ENCODE measurements at places on chromosomes 11 and 22.
A peak's percentile ranks its signal among the peaks of the same experiment; 100 is the strongest.

- no peak for DNase-seq
Observed at GRCh38 chr22:37333724-37334460, 51.6 kb downstream of the CYTH4 start.

DNA sequence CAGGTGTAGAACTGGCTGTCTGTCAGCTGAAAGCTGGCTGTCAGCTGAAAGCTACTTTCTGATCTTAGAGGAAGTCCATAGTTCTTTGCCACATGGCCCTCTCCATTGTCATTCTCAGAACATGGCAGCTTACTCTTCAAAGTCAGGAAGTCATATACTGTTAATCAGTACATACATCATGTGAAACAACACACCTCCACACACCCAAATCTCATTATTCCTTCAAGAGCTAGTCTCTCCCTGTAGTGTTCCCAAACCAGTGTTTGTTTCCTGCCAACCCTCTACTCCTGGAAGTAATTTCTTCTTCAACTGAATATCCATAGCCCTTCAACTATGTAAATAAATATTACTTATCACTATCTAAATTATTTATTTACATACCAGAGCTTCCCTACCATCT is 58.9 kb downstream of the OR5AK2 start:
- no peak for DNase-seq

GRCh38 chr22:20312396-20313191 is 7.3 kb downstream of the DGCR6L start:
- DNase-seq = no peak

- peak; percentile 40 for DNase-seq
Observed at GRCh38 chr11:22792497-22792896, 37.1 kb downstream of the SVIP start.

GRCh38 chr22:41925783-41926460 is 684 bp downstream of the TNFRSF13C start:
- peak; percentile 29 for DNase-seq

GRCh38 chr11:100629671-100630070 is 57.4 kb upstream of the ARHGAP42 start:
- no peak for DNase-seq

DNA sequence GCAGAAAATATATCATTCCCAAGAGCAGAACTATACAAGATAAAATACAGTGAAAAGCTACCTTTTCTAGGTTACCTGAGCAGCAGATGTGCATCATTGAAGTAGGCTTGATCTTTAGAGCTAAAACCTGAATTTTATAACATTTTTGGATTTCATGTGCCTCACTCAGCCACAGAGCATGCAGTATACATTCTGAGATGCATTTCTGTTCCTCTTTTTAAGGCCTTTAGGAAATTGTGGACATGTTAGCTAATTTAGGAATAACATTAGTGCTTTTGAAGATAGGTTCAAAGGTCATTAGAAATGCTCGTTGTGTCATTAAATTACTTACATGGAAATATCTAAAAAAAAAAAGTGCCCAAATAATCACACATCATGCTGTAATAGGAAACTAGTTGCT is 230.6 kb upstream of the PDGFD start:
- DNase-seq = no peak

DNA sequence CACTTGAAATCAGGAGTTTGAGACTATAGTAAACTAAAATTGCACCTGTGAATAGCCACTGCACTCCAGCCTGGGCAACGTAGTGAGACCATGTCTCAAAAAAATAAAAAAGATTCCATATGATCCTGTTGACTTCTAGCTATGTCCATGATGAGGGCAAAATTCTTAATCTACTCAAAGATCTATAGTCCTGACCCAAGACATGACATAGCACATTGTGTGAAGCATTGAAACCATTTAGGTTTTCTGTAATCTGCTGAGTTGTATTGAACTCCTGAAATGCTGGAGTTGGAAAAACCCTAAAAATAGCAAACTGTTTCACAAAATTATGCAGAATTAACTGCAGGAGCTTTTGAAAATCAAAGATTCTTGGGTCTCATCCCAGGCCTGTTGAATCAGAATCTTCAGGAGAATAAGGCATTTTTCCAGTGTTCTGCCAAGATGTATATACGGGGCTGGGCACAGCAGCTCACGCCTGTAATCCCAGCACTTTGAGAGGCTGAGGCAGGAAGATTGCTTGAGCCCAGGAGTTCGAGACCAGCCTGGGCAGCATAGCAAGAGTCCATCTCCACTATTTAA is 29.8 kb upstream of the LDHA start:
- DNase-seq = no peak

DNA sequence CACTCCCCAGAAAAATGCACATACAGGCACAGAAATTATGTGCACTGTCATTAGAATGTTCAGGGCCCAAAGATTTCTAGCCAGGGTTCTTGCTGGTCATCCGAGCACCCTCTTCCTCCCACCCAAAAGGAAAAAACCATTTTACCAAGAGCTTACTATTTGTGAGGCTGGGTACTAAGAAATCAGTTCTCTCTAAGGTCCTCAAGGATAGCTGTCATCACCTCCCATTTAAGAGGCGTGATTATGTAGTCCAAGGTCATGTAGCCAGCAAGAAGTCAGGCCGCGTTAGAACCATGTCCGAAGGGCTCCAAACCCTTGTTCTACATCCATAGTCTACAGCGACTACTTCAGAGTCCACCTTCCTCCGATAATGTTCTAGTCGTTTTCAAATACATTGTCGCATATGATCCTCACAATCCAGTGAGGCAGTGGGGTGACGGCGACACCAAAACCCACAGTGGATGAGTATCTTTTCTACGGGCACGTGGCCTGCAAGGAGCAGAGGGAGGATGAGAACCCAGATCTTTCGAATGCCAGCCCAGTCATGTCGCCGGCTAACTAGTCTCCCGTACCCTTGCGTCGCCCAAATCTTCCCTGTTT is 634 bp downstream of the TIMM8B start:
- DNase-seq = peak; percentile 42

DNA sequence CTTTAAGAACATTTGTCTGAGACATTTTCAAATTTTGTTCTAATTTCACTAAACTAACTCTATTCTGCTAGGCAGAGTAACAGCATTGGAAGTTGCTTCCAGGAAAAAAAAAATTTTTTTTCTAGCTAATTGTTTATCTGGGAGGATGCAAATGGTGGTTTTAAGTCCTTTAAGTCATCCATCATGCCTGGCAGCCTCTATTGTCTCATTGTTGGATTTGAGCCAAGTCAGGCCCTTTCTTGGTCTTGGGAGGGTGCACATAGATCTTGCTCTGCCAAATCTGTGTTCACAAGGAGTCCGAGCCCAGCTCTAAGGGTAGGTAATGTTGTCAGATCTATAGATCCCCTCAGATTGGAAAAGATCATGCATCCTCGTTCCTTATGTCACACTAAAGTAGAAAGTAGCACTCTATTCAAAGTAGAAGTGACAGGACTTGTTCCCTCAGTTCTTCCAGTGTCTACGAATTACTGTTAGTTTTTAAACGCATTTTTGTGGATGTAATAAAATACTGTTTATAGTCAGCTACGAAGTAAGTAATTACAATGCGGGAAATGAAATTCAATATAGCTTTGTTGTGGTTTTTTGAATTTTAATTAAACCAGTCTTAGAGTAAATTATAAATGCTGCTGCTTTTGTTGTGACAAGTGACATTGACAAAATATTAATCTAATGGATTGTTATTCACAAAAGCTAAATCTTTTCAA is 166.0 kb upstream of the RASSF10 start:
- DNase-seq = peak; percentile 42

DNA sequence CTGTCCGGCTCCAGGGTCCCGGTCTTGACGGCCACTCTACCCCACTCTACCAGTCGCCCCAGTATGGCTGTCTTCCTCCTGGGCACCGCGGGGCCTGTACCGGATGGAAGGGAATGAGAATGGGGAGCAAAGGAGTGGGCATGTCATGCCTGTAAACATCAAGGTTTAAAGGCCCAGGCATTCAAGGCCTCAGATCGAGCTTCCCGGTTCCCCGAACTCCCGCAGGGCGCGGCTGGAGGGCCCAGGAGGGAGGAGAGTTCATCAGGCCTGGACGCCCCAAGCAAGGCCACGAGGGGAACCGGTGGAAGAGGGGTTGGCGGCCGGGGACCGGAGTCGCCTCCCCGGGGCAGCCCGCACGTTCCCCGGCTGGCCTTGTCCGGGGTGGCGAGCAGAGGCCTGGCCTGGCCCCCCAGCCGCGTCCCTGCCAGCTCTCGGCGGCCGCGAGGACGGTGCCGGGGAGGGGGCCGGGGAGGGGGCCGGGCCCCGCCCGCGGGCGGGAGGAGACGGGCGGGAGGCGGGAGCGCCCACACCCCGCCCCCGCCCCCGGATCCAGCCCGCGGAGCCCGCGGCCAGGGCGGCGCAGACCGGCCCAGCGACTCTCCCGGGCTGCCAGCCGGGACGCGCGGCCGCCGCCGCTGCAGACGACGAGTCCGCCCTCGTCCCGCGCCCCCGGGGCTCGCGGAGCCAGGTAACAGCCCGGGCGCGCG is at the start of gene CDC42EP1:
TSS of gene CDC42EP1 (plus strand) at position 580 of the 707 bp plus-strand sequence. CDS start 5,870 bp downstream, outside the sequence.
- peak; percentile 55 for DNase-seq

DNA sequence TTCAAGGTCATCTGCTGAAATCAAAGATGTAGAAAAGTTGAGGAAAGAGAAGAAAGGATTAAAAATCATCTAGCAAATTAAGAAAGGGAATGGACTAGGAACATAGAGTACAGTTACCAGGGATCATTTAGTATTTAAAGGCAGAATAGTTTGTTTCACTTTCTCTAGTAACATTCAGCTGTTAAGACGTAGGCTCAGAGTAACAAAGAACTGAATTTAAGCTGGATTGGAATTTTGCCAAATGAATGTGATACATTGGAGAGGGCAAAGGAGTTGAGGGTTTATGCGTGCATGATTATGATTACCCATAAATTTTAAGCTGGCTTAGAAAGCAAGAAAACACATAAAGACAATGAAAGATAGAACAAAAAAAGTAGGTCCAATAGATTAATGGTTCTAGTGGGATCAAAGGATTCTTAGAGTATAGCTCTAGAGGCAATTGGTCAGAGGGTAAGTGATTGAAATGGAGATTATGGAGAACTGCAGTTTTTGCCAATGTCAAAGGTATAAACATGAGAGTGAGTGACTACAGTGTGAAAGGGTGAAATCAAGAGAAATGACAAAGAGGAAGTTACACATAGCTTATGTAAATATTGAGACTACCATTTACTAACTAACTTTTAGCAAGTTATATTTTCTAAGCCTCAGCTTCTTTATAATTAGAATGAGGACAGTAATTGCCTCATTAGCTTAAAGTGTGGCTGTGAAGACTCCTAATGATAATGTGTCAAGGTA is 190.0 kb downstream of the GRIA4 start:
- DNase-seq = no peak

- DNase-seq = no peak
Observed at GRCh38 chr22:17871726-17872458, 97.6 kb upstream of the BID start.

- no peak for DNase-seq
Observed at GRCh38 chr22:27602390-27602789, 199.2 kb downstream of the MN1 start.

DNA sequence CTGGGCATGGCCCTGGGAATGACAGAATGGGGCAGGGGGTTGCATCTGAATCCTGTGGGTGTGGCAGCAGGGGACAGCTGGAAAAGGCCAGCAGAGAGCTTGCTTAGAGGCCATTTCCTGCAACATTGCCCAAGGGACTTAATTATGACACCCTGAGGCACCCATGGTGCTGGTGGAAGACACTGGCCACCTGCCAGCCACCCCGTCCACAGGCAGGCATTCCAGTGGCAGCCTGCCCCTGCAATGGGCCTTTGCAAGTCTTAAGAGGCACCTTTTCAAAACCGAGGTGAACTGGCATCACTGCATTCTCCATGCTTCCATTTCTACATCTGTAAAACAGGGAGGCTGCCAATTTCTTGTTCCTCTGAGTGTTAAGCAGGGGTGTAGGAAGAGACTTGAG is 21.6 kb upstream of the SUSD2 start:
- no peak for DNase-seq

DNA sequence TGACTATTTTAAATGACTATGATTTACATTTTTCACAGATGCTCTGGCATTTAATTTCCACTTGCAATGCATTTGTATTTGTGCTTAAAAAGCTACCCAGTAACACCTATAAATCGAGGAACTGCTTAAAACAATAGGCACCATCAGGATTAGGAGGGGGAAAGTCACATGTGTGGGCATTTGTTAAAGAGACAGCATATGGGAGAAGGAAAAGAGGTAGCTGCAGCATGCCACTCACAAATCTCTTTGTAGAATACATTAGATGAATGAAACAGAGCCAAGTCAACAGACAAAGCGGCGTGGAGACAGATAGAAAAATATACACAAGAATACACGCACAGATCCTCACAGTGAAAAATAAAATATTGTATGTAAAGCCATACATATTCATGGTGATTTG is 228.0 kb downstream of the CADM1 start:
- no peak for DNase-seq

DNA sequence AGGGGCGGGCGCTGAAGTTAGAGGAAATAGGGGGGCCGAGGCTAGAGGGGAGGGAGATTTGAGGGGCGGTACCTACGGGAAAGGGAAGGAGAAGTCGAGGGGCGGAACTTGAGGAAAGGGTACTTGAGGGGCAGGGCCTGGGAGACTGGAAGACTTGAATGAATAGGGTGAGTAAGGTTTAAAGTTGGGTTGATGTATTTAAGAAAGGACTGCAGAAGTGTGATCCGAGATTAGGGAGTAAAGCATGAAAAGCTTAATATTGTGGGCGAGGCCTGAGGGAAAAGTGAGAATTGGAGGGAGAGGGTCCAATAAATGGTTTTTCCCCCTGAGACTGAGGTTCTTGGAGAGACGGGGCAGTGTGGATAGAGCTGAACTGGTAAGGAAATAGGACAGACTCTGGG is 723 bp downstream of the HSCB start:
- no peak for DNase-seq

- DNase-seq = no peak
Observed at GRCh38 chr11:252666-253065, 15.9 kb downstream of the PSMD13 start.

DNA sequence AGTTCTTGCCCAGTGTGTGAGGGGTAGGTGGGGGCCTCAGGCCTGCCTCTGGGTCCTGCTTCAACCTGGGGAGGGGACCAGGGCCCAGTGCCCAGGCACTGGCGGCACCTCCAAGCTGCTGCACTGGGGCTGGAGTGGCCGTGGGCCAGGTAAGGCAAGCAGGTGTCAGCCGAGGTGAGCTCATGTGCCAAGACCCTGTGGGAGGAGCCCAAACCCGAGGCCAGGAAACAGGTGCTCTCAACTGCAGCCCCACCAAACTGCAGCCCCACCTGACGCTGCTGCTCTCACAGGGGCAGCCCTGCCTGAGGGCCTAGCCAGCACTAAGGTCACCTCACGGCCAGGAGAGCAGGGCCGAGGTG is 18.1 kb upstream of the GNB1L start:
- no peak for DNase-seq

- no peak for DNase-seq
Observed at GRCh38 chr11:15059132-15059915, 14.1 kb upstream of the CALCB start.

GRCh38 chr22:45101515-45102227 is 62.1 kb upstream of the NUP50 start:
- DNase-seq = peak; percentile 72

- DNase-seq = no peak
Observed at GRCh38 chr11:17778352-17778751, 43.8 kb downstream of the KCNC1 start.

Data from iris pigment epithelial cell (primary cell).